ENCODE measurements at places on chromosomes 3 and 15. TPM values are rescaled to one million over a fixed set of nuclear protein-coding genes. Genes with fewer than 3 reads are reported as not detected.
A peak's percentile ranks its signal among the peaks of the same experiment; 100 is the strongest.

Gene CAMP
- 0.62 TPM for polyA plus RNA-seq

Gene RTP1
- polyA plus RNA-seq: not detected

Gene HRG
- 837 TPM for polyA plus RNA-seq

Gene METTL6
- 3.1 TPM for polyA plus RNA-seq

Gene CPN2
- polyA plus RNA-seq: 196 TPM

Gene IGSF11
- polyA plus RNA-seq: 0.02 TPM

Gene NR1I2
- 32.6 TPM for polyA plus RNA-seq

Gene FOXB1
- polyA plus RNA-seq: not detected

Gene LSMEM2
- not detected for polyA plus RNA-seq

Gene LRRIQ4
- polyA plus RNA-seq: not detected

Gene CCDC50
- 40.0 TPM for polyA plus RNA-seq

Gene MCF2L2
- 0.02 TPM for polyA plus RNA-seq

Gene HDC
- 0.07 TPM for polyA plus RNA-seq

Gene ANKRD34C
- polyA plus RNA-seq: not detected

GRCh38 chr3:156788846-156789245, 37.3 kb upstream of the LEKR1 start:
- DNase-seq: no peak

GRCh38 chr3:29804044-29804443, 523.2 kb downstream of the RBMS3 start:
- no peak for DNase-seq

GRCh38 chr3:158802409-158803268, 785 bp downstream of the MFSD1 start:
- DNase-seq: no peak

- no peak for DNase-seq
Observed at GRCh38 chr3:110711851-110712516, 359.6 kb upstream of the NECTIN3 start.

GRCh38 chr3:38636464-38636863, 13.0 kb downstream of the SCN5A start:
- no peak for DNase-seq

DNA sequence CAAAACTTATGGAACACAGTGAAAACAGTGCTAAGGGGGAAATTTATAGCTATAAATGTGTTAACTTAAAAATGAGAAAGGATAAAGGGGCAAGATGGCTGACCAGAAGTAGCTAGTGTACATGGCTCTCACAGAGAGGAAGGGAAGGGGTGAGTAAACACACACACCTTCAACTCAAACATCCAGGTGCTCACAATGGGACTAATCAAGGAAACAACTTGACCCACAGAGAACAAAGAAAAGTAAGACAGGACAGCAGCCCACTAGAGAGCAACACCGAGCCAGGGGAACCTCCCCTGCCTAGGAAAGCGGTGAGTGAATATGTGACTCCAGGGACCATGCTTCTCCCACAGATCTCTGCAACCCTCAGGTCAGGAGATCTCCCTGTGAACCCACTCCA, 85.0 kb upstream of the UBP1 start:
- no peak for DNase-seq

- no peak for DNase-seq
Observed at GRCh38 chr3:61927332-61927731, 366.0 kb downstream of the PTPRG start.

DNA sequence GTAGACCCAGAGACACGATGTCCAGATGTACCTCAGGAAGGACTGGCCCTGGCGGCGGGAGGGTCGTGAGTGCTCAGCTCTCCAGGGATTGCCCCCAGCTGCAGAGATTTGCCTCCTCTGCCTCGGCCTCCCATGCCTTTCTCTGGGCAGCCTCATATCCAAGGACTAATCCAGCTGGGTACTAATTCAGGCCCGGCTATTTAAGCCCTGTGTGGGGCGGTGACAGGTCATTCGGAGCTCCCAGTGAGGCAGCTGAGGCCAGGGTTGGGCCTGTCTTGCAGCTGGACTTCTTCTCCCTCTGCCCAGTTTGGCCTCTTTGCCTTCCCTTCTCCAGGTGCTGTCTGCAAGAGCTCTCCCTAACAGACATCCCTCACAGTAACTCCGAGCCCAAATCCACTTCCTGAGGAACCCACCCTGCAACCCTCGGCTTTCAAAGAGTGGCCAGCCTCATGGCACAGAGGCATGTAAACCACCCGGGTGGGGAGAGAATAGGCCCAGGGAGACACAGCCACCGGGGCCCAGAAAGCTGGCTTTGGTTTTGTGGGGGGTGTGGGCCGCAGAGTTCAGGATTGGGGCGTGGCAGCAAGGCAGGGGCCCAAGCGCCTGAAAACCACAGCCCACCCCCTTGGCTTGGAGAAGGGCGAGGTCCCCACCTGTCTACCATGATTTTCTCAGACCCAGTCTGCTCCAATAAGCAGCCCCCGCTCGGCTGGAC, 85.8 kb downstream of the PPCDC start:
- DNase-seq: no peak

DNA sequence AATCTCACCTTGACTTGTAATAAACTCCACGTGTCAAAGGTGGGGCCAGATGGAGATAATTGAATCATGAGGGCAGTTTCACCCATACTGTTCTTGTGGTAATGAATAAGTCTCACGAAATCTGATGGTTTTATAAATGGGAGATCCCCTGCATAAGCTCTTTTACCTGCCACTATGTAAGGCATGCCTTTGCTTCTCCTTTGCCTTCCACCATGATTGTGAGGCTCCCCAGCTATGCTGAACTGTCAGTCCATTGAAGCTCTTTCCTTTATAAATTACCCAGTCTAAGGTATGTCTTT, 45.5 kb downstream of the SUCNR1 start:
- DNase-seq: no peak

DNA sequence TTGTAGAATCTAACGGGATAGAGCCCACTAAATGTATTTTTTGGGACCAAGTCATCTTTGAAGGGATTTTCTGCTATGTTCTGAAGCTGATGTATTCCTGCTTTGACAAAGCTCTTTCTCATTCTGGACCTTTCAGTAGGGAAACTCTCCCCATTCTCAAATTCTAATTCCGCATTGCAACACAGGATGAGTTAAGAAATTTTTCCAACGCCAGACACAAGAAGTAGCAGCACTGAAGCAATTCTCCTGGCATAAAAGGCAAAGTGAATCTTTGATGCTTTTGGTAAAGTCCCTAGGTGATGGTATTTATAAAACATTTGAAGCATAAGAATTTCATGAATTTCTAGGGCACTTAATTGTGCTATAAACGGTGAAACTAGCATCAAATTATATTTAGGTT, 76.8 kb downstream of the ZPLD1 start:
- no peak for DNase-seq

DNA sequence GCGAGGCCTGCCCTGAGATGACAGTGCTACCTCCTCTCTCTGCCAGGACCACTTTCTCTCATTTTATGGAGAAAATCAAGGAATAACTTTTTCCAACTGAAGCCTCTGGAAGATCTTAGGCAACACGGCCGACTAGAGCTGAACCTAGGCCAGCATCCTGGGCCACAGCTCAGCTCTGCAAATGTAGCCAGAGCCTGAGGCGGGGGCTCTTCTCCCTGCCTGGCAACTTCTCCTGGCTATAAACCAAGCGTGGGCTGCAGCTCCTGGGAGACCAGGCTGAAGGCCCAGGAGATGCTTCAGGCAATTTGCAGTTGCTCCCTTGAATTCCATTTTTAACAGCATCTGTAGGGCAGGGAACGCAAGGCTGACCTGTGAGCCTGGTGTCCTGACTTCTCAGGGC, 74.9 kb downstream of the CEMIP start:
- DNase-seq: no peak

DNA sequence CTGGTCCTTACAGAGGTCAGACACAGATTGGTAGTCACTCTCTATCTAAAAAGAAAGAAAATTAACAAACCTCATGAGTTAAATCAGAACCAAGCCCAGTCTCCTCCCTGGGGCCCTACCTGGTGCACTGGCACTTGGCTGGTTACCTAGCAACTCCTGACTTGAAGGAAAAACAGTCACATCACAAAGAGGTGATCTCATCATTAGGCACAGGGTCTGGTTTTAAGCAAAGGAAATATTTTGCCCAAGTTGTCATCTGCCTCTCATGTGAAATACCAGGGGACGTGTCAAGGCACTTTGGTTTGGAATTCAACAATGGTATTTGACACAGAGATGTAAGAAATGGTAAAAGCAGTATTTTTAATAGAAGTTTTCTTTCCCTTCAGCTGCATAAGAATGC, 47.7 kb upstream of the FMN1 start:
- no peak for DNase-seq

DNA sequence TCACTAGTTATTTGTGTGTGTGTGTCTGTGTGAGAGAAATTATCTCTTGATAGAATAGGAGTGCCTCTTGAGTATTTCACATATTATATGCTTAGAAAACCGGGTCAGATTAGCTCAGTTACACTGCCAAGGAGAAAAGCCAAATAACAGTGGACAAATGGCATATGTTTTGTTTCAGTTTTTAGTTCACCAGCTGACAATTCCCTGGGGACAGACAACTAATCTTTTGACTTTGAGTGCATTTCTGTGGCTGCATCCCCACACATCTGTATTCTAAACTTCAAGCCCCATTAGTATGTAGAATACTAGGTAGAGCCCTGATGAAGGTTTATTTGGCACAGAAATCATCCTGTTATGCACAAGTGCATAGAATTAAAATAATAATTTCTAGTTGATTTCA, 227.7 kb upstream of the CNTN3 start:
- no peak for DNase-seq

GRCh38 chr15:44033894-44034293, 161.2 kb downstream of the FRMD5 start:
- no peak for DNase-seq

- no peak for DNase-seq
Observed at GRCh38 chr3:29919571-29919970, 638.7 kb downstream of the RBMS3 start.

GRCh38 chr3:46187876-46188275, 20.2 kb downstream of the CCR1 start:
- DNase-seq: no peak

DNA sequence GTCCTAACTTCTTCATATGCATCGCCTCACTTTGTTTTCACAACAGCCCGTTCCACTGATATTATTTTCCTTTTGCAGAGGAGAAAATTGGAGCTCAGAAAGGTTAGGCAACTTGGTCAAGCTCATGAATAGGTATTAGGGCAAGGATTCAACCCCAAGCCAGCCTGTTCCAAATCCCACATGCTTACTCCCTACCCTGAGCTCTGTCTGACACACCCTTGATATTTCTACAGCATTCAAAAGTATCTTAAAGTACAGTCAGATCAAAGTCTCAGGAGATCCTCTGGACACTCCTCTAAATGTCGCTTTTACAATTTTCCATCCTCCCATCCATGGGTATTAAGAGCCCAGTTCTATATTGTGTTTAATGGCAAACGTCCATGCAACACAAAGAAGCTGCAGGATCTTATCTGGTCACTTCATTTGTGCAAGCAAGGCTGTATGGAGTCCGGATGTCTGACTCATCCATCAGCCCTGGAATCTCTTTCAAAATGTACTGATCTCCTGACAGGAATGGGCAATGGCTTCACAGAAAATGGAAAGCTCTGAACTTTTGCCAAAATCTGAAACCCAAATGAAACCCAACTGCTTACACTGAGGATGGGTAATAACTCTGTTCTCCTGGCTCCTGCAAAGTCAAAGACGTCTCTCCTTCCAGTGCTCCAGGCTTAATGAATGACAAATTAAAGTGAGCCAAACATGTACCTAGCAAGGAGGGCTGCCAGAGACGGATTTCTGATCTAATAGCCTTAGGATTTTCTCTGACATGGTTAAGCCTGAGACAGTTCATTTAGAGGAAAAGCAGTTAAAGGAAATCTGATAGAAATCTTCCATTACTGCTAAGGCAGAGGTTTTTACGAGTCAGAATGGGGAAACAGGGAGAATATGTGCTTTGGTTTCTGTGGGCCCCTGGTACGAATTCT, 230.9 kb upstream of the RORA start:
- DNase-seq: no peak

DNA sequence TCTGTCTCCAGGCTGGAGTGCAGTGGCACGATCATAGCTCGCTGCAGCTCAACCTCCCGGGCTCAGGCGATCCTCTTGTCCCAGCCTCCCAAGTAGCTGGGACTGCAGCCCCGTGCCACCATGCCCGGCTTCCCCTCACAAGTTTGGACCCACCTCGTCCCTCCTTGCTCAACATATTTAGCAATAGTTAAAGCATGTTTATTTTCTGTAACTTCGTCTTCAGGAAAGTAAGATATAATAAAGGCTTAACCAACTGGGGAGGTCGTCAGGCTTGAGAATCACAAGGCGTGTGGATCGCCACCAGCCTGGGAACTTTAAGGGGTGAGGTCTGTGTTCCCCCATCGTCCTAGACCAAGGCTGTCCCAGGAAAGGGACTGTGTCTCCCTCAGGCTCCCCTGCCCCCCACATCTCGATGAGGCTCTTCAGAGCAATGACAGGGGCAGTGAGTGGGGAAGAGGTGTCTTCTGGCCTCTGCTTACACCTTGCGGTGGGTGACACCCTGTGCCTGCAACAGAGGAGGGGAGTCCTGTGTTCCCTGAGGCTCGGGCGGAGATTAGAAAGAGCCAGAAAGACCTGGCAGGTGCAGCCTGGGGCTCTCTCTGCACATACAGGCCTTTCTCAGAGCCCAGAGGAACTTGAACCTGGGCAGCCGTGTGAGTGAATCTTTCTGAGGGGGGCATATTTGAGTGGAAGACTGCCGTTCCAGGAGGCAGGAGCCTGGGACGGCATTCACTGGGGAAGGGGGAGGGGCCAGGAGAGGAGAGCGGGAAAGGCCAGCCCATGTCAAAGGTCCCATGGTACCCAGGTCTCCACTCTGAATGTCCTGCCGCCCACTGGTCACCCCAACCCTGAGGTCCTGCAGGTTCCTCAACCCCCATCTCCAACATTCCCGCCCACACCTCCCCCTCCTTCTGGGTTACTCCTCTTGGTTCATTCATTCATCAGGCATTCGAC, 152.3 kb downstream of the SMAD6 start:
- DNase-seq: peak; percentile 31

- DNase-seq: no peak
Observed at GRCh38 chr15:62291262-62291661, 126.2 kb upstream of the C2CD4B start.

GRCh38 chr3:15342945-15343344, 10.6 kb upstream of the SH3BP5 start:
- DNase-seq: no peak

- DNase-seq: no peak
Observed at GRCh38 chr15:31786360-31786759, 244.0 kb upstream of the CHRNA7 start.

DNA sequence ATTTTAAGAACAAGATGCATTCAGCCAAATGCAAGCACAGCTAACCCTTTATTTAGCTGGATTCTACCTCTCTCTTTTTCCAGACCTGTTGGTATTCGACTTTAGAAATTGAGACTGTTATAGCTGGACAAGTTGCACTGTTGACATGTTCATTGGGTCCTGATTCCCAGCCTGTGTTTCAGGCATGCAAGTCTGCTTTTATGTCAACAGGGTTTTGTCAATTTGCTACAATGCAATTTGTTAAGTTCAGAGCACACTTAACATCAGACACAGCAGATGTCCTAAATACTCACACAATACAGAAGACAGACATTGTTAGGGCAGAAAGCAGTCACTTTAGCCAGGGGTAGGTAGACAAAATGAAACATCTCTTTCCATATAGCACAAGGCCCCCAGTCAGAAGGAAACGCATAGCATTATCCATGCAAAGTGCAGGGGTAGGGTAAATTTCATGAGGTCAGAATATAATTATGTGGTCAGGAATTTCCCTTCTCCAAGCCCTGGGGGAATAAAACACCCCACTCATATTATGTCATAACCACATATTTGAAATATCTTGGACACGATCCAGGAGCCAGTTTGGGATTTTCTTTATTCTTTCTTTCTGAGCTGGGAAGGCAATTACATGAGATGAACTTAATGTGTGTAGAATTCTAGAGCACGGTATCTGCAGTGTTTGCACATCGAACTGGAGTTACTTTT, 504.1 kb downstream of the NTRK3 start:
- DNase-seq: no peak

GRCh38 chr3:195451373-195452015, 8.7 kb upstream of the ACAP2 start:
- no peak for DNase-seq

Measured in liver (tissue), 10 donors.